ENCODE measurements at places on chromosomes 12 and 14. TPM values are rescaled to one million over a fixed set of nuclear protein-coding genes. Genes with fewer than 3 reads are reported as not detected.

Gene TAS2R43
- 1.9 TPM for total RNA-seq

Gene REP15
- not detected for total RNA-seq

DNA sequence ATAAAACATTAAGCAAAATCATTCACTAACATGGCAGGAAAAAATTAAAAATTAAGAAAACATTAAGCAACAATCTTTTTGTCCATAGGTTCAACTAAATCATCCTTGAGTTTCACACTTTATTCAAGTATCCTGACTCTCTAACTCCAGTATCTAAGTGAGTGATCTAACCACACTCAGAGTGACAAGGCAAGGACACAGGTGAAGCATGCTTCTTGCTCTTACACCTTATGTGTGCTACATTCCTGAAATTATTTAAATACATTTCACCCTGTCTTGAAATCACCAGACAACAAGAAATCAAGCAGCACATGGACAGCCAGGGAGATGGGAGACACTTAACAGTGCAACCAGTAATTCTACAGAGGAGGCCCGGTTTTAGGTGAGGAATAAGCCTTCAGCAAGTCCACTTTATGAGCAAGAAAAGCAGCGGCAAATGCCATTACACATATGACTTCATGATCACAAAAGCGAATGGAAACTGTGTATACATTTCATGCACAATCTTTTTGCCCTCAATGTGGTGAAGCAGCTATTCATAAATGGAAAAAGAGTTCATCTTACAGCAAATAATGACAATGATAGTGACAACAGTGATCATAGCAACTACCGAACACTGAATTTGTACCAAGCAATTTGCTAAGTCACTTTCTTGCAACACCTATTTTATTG, 37.4 kb downstream of the PHLDA1 start:
- no peaks in the 10 kb centered on the region for H3K36me3 ChIP-seq
- peak overlapping the region; percentile 65 for H3K27ac ChIP-seq
- peaks cover 9% of the 10 kb centered on the region for H3K27me3 ChIP-seq
- DNase-seq = no peak

- peaks cover 17% of the 10 kb centered on the region for H3K4me1 ChIP-seq
- H3K27me3 ChIP-seq = no peaks in the 10 kb centered on the region
- DNase-seq = no peak
These were observed 2.0 kb downstream of the BBS10 start for GRCh38 chr12:76346236-76346635.

DNA sequence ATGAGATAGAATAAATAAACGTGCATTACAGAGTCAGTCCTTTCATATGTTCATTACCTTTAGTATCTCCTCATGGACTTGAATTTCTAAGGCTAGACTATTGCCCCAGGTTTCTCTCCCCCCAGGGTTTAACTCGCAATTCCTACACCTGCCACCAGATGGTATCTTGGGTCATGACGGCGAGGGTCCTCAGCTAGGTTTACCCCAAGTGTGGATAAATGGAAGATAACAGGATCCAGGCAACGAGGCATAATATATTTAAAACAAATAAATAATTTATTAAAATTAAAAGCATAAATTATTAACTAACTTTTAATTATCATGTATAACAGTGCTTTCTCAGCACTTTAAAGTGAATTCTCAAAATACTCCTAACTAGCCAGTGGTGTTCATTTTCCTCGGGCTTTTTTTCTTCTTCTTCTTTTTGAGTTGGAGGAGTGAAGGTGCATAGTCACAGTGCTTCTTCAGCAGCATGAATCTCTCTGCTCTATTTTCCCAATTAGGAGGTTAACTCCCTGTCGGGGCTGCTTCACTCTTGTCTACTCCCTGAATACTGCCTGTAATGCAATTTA, 243.5 kb upstream of the CAND1 start:
- no peak overlapping the region for H3K4me3 ChIP-seq
- H3K4me1 ChIP-seq = peaks cover 6% of the 10 kb centered on the region
- H3K27ac ChIP-seq = no peak overlapping the region
- H3K36me3 ChIP-seq = peaks cover 2% of the 10 kb centered on the region
- DNase-seq = no peak

GRCh38 chr12:99910342-99910741, 74.4 kb downstream of the ANKS1B start:
- no peaks in the 10 kb centered on the region for H3K27me3 ChIP-seq
- H3K27ac ChIP-seq = no peak overlapping the region
- H3K4me3 ChIP-seq = no peak overlapping the region
- H3K4me1 ChIP-seq = no peaks in the 10 kb centered on the region
- no peak for DNase-seq

- no peak for DNase-seq
- no peaks in the 10 kb centered on the region for H3K36me3 ChIP-seq
- no peaks in the 10 kb centered on the region for H3K27me3 ChIP-seq
- H3K27ac ChIP-seq = no peak overlapping the region
These were observed 313.1 kb downstream of the GALC start for GRCh38 chr14:87679866-87680265.

- no peaks in the 10 kb centered on the region for H3K27me3 ChIP-seq
- H3K4me1 ChIP-seq = no peaks in the 10 kb centered on the region
- H3K36me3 ChIP-seq = no peaks in the 10 kb centered on the region
- H3K27ac ChIP-seq = no peak overlapping the region
- no peak for DNase-seq
These were observed 271.6 kb downstream of the NPAS3 start for GRCh38 chr14:33210311-33210710.

DNA sequence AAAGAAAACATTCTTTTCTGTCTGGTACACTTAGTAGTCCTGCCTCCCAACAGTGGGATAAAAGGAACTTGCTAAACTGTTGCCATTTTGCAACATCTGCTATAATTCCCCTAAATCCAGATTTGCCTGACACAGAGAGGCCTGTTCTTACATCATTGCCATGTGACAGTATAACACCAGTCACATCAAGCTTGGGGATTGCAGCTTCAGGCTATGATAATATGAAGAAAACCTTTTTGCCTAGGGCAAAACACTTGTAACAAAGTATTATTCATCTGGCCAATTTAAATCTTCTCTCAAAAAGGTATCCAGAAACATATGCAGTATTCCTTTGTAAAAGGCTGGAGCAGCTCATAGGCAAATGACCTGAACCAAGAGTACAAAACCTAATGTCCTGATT, 80.9 kb upstream of the OTX2 start:
- no peaks in the 10 kb centered on the region for H3K4me1 ChIP-seq
- no peak overlapping the region for H3K4me3 ChIP-seq
- H3K27me3 ChIP-seq = peaks cover 66% of the 10 kb centered on the region
- no peaks in the 10 kb centered on the region for H3K36me3 ChIP-seq
- H3K27ac ChIP-seq = no peak overlapping the region
- no peak for DNase-seq
